GDM1 (cell line): ENCODE measurements at places on chromosomes 12 and 14.

DNA sequence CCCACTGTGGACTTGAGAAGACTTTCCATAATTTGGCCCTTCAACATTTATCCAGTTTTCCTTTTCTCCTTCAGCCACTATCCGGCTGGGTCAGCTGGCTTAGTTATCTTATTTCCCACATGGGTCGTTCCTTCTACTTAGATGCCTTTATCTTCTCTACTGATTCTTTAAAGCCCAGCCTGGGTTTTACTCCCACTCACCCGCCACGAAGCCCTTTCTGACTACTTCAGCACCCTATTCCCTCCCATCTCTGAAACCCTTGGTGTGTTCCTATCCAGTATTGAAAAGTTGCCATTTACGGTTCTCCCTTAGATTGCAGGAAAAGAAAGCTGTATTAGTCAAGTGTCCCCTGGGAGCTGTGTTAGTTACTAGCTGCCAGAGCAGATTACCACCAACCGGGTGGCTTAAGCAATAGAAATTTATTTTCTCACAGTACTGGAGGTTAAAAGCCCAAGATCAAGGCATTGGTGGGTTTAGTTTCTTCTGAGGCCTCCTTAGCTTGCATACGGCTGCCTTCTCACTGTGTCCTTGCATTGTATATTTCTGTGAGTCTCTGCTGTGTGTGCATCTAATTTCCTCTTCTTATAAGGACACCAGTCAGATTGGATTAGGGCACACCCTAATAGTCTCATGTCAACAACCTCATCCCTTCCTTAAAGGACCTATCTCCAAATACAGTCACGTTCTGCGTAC lies 105.5 kb downstream of the GPATCH2L start:
- no peak for DNase-seq

- DNase-seq = no peak
Observed at GRCh38 chr14:39243831-39244230, 10.1 kb downstream of the MIA2 start.

GRCh38 chr12:9761419-9761781 lies 699 bp upstream of the CD69 start:
- peak; percentile 6 for DNase-seq

- no peak for DNase-seq
Observed at GRCh38 chr14:95314609-95315008, 5.1 kb downstream of the CLMN start.

DNA sequence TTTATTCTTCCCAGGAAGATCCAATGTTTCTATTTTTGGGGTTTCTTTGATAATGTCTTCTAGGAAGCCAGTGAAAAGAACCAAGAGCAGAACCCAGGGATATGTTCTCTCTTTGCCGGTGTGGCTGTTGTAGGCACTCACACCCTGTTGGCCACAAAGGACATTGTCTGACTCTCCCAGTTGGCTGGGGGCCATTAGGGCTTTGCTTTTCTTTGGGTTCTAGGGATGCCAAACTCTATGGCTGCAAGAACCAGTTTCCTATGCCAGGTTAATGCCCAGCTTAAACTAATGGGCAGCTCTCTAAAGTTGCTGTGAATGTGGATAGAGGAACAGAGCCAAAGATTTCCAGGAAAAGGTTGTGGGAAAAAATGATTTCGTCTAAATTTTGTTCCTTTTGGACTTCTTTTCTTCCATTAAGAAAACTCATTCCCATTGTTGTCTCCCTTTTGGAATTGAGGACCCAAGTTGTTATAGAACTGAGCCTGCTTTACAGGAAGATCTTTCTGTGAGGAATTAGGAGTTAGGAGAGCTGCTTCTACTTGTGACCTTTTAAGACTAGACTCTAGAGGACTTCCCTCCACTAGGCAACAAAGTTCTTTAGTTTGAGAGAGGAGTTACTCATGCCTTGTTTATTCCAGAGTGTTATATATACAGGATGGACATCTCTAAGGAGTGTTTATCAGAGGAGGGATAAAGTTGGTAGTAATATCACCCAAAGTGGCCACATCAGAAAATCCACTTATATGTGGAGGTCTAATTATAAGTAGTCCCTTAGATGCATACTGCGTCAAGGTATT lies 13.1 kb downstream of the COPZ1 start:
- no peak for DNase-seq

DNA sequence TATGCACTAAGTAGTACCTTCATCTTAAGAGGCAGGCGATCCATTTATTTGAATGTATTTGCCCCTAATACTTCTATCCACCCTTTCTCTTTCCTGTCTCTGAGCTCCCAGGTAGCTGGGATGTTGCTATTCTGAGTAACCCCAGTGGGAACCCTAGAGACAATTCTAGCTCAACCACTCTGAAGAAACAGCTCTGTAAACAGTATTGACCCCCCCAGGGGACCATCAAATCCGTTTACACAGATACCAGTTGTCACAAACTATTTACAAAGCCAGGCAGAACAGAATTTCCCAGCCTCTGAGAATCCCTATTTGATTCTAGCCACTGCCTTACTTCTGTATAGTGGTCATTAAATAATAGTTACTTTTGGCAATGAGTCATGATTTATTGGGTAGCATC lies 64.9 kb downstream of the MIPOL1 start:
- no peak for DNase-seq

DNA sequence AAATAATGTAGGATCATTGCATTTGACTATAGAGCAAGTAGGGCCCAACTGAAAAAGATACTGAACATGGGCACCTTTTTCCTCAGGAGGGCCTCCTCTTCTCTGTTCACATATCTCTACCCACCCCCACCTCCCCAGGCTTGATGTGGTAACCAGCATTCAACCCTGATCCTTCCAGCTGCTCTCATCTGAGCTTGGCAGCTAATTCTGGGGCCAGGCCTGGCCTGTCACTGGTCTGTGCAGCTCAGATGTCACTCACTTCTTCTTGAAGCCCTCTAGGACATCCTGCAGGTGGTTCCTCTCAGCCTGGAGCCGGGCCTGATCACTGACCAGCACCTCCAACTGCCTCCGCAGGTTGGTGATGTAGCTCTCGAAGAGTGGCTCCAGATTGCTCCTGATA lies 2.1 kb downstream of the KRT84 start:
- DNase-seq = no peak

DNA sequence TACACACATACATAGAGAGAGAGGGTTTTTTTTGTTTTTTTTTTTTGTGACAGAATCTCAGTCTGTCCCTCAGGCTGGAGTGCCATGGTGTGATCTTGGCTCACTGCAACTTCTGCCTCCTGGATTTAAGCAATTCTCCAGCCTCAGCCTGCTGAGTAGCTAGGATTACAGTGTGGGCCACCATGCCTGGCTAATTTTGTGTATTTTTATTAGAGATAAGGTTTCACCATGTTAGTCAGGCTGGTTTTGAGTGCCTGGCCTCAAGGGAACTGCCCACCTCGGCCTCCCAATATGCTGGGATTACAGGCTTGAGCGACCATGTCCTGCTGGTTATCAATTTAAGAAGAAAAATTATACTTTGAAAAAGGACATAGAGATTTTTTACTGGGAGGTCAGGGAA lies 710.6 kb downstream of the SLC6A15 start:
- DNase-seq = no peak

DNA sequence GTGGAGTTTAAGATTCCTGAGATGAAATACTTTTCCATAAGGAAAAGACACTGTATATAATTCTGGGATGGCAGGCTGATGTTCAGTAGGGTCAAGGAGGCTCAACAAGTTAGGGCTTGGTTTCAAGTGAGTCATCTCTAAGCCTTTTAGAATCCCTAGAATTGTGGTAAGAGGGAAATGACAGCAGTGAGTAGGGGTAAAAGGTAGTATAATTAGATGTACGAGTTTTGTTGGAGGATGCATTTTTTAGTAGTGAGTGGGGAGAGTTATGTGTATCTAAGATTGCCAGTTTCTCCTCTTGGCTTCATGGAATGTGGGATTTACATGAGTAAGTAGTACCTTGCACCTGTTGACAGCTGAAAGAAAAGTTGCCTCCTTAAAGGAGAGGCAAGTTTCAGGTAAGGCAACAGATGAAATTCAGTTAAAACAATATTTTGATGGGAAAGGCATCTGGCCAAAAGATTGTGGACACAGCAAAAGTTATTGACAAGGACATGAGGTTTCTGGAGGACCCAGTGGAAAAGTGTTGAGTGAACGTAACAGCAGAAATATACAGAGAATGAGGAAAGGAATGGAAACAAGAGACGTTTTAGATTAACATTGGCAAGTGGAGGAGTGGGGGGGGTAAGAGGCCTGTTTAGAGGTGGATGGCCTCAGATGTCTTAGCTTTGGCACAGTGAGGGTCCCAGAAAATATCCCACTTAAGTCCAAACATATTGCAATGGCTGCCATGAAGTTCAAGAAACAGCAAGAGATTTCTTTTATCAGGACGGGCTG lies 21.8 kb downstream of the LMO3 start:
- no peak for DNase-seq

DNA sequence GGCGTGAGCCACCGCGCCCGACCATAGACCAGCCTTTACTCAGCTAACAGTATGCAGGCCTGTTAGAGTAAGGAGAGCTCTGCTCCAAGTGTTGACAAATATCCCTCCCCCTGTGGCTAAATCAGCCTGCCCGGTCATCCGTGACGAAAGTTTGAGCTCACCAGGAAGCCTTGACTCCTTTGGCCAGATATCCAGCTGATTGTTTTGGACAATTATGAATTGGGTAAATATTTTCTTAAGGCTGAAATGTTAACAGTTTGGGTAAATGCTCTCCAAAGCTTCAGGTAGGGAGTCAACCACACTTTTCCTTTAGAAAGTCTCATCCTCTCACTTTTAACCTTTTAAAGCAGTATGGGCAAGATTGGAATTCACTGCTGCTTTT lies 157.9 kb downstream of the PAWR start:
- no peak for DNase-seq

DNA sequence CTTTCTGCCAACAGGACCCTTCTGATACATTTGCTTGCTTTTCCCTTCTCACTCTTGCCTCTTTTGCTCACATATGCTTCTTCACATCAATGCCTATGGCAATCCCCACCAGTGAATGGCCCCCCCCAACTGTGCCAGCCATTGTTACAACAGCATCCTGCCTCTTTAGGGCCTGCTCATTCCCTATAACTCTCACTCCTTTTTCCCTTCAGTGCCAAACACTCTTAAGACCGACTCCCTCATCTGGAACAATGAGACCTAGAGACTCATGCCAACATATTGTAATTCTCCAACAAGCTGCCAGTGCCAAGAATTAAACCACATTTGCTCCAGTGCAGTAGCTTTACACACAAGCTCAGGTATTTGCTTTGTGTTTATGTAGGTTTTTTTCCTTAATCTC lies 189.0 kb downstream of the SOX5 start:
- no peak for DNase-seq

DNA sequence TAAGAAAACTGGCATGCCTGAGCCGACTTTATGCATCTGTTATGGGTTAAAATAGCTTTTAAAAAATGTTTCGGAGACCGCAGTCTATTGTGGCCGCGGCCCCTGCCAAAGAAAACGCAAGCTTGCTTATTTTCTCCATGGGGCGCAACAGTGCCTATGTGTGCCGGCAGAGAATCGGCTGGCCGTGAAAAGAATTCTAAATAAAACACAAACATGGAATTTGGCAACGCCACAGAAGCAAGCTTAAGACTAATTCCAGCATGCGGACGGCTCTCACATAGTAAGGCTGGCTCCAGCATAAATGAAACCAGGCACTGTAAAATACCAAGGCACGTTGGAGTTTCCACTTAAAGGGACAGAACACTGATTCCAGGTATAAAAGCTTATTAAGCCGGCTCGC lies 56.7 kb downstream of the BCL11B start:
- DNase-seq = no peak

DNA sequence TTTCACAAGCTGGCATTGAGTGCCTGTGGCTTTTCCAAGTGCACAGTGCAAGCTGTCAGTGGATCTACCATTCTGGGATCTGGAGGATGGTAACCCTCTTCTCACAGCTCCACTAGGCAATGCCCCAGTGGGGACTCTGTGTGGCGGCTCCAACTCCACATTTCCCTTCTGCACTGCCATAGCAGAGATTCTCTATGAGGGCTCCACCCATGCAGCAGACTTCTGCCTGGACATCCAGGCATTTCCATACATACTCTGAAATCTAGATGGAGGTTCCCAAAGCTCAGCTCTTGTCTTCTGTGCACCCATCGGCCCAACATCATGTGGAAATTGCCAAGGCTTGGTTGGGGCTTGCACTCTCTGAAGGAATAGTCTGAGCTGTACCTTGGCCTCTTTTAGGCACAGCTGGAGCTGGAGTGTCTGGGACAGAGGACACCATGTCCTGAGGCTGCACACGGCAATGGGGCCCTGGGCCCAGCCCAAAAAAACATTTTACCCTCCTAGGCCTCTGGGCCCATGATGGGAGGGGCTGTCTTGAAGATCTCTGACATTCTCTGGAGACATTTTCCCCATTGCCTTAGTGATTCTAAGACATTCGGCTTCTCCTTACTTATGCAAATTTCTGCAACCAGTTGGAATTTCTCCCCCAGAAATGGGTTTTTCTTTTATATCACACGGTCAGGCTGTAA lies 313.3 kb upstream of the SFSWAP start:
- no peak for DNase-seq

- DNase-seq = peak; percentile 55
Observed at GRCh38 chr12:52022841-52023181, 16.1 kb downstream of the TAMALIN start.

DNA sequence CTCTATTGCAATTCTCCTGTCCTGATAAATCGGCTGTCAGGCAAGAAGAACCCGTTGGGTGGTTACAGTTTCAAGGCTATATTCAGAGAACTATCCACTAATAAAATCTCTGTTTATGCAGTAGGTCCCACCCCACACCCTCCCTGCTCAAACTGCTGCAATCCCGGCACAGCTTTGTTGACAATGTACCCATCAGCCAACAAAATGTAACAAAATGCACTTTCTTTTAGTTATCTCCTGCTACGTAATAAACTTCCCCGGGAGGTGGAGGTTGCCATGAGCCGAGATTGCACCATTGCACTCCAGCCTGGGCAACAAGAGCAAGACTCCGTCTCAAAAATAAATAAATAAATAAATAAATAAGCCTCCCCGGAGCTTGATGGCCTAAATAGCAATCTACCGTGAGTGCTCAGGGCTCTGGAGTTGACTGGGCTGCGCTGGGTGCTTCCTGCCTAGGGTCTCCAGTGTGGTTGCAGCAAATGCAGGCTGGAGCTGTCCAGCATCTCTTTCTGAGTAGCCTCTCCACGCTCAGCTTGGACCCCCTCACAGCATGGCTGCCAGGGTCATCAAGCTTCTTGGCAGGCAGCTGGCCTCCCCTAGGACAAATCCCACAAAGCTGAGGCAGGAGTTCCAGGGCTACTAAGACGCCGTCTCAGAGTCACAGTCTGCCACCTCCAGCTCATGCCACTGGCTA lies 43.2 kb upstream of the FBRSL1 start:
- DNase-seq = no peak

DNA sequence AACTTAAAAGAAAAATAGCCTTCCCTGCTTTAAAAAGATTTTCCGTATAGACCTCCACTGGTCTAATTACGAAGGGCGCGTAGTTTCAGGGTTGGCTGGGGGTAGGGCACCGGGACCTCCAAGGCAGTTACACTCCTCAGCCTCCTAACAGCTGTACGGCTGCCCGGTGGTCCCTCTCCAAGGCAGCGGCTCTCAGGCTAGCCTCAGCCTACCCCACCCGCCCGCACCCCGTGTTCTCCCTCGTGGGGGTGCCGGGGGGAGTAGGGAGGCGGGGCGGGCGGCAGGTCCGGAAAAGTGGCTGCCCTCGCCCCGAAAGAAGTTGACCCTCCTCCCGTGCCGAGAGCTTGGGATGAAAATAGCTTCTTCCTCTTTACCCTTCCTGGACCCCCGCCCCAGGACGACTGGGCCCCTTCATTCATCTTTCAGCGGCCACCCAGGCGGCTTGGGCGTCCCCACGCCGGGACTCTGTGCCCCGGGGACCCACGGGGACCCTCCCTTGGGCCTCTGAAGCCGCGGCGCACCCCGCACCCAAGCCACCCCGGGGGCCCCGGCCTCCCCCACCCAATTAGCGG lies 991 bp upstream of the RCOR1 start:
- peak; percentile 73 for DNase-seq

GRCh38 chr12:68602720-68603119 lies 8.0 kb upstream of the RAP1B start:
- DNase-seq = no peak
